ENCODE measurements at places on chromosomes 7 and 10.

DNA sequence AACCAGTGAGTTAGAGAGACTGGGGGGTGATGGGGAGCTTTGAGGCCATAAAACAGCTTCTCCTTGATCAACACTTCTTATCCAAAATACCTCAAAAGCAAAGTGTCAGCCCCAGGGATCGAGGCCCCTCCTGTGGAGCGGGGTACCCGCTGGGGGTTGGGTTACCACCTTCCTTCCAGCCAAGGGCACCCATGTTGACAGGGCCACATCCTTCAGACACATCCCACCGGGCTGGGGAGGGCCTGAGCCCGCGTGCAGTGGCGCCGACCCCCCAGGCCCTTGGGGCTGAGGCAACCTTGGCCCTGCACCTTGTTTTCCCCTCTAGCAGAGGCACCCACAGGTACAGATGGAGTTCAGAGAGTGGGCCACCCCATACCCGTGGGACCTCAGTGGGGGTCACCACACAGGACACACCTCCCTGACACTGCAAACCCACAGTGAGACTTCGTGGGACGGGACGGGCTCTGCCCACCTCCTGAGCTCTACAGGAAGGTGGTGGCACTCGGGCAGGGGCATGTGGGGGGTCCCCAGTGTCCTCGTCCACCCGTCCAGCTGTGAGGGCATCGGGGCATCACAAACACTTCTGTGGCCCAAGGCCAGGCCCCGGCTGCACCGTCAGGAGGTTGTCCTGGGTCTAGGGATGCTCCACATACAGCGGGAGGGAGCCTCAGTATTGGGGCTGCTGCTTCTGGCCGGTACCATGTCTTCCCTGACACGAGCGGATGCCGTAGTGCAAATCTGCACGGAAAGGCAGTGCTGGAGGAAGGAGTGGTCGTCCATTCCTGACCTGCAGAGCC, 10.7 kb downstream of the DPYSL4 start:
- no peak for DNase-seq

DNA sequence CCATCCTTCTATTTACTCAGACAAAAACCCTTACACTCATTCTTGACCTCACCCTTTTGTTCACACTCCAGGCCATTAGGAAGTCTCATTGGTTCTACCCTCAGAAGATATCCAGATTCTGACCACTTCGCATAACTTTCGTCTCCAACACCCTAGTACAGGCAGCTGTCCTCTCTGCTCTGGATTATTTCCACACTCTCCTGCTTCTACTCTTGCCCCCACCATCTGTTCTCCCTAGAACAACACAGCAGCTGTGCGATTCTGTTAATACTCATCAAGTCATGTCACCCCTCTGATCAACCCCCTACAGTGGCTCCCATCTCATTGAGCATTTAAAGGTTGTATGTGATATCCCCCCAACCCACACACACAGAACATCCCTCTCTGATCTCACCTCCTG, 15.5 kb upstream of the TRIL start:
- DNase-seq: no peak

DNA sequence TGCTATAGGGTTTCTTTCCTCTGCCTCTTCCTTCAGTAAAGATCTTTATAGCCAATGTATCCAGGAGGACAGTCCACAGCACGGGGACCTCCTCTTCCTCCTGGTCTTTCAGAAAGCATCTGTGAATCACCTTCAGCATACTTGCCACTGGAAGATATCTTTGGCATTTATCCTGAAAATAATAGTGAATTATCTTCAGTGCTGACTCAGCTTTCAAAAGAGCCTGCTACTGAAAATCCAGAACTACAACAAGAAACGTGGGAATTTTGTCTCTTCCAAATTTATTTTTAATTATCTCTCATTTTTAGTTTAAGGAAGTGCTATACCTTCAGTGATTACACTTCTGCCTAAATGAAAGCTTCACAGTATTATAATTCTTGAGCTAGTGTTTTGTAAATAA, 7.6 kb upstream of the UNC5B start:
- no peak for DNase-seq

DNA sequence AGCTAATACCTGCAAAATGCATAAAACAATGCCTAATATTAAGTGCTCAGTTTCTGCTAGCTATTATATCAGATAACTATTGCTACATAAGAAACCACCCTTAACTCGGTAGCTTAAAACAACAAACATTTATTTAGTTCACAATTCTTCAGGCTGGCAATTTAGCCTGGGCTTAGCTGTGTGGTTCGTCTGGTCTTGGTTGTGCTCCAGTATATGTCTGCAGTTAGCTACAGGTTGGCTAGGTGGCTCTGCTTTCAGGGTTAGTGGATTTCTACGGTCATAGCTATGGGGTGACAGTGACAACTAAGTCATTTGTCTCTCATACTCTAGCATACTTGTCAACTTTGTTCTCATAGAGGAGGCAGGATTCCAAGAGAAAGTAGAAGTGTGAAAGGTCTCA, 61.8 kb upstream of the NRP1 start:
- no peak for DNase-seq

GRCh38 chr10:50533296-50533695, 90.5 kb downstream of the SGMS1 start:
- no peak for DNase-seq

Data from activated naive CD8-positive, alpha-beta T cell treated with anti-CD3 and anti-CD28 coated beads, Interleukin-2, amount 50 U/mL, for 16 hours (primary cell).